ENCODE measurements at places on chromosomes 1 and 21. TPM values are rescaled to one million over a fixed set of nuclear protein-coding genes. Genes with fewer than 3 reads are reported as not detected.

Gene PSMA5
- total RNA-seq: 125 TPM

Gene FCRLB
- 2.4 TPM for total RNA-seq

Gene BACE2
- total RNA-seq: 13.0 TPM

Gene TSACC
- 0.44 TPM for total RNA-seq

DNA sequence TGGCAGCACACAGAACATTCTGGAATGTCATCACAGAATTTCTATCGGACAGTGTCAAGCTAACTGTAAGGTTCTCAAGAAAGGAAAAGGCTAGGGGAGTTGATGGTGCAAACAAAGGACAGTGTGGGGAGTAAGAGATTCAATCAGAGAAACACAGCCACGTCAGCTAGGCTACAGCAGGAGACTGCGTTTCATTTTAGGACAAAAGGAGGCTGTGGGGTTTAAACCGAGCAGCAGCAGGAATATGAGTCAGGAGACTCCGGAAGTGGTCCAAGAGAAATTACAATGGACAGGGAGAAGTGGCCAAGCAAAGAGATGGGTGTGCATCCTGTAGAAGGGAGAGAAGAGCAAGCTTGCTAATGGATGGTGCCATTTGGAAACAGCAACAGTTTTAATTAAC, 37.4 kb upstream of the C1orf198 start:
- H3K4me1 ChIP-seq: no peaks in the 10 kb centered on the region
- peaks cover 66% of the 10 kb centered on the region for H3K36me3 ChIP-seq
- DNase-seq: no peak

DNA sequence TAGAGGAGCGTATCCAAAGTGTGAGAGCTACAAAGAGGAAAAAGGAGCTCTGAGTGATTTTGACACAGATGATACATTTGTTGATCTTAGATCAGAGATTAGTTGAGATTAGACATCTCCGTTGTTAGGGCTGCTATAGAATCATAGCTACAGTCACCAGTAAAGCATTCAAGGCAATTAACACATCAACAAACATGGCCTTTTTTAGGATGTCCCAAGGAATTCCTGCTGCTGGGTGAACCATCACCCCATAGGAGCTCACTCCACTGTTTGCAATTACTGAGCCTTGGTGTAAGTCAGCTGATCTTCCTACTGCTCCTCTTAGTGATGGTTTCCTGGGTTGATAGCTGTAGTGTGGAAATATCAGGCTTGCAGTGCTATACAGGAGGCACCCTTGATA, 6.7 kb upstream of the RSRP1 start:
- H3K4me3 ChIP-seq: no peak overlapping the region
- H3K27me3 ChIP-seq: no peaks in the 10 kb centered on the region
- no peak overlapping the region for H3K27ac ChIP-seq
- H3K36me3 ChIP-seq: peaks cover 5% of the 10 kb centered on the region

GRCh38 chr1:12610305-12610935, 7.6 kb downstream of the DHRS3 start:
- H3K4me1 ChIP-seq: peaks cover under 1% of the 10 kb centered on the region
- DNase-seq: no peak
- no peaks in the 10 kb centered on the region for H3K36me3 ChIP-seq
- peaks cover 21% of the 10 kb centered on the region for H3K27me3 ChIP-seq
- H3K27ac ChIP-seq: no peak overlapping the region

All from activated B cell treated with CpG ODN at 0.5 μM for 24 hours (primary cell).